Left lung (tissue), 14 donors: ENCODE measurements at places on chromosomes 2 and 18. TPM values are rescaled to one million over a fixed set of nuclear protein-coding genes. Genes with fewer than 3 reads are reported as not detected.

DNA sequence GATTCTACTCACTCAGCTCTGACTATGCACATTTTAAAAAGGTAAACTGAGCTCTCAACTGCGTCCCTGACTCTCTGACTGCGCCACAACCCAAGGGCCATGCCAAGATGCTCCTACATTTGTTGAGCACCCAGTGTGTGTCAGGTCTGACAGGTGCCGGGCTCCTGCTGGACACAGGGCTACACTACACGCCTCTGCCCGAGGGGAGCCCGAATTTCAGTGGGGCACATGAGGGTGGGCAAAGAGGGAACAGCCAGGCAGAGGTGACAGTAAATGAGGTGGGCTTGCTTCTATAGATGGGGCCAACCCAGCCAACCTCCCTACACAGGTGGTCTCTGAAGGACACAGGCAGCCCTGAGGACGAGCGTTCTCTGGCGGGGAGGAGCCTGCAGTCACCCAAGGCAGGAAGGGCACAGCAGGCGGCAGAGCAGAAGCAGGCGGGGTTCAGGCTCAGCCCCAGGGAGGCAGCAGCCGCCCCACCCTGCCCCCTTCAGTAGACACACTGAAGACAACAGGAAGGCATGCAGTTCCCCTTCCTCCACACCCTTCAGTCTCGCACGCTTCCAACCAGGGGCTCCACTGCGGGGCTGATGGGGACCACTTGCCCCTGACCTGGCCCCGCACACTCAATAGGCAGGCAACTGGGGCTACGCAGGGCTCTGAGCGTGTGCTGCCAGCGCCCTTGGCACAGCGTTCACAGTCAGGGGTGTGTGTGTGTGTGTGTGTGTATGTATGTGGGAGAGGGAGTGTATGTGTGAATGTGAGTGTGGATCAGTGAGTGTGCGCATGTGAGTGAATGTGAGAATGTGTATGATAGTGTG is 98.4 kb downstream of the UXS1 start:
- H3K27me3 ChIP-seq, result no peaks in the 10 kb centered on the region
- H3K4me1 ChIP-seq, result peaks cover 4% of the 10 kb centered on the region
- no peak for DNase-seq
- no peaks in the 10 kb centered on the region for H3K36me3 ChIP-seq
- no peak overlapping the region for H3K4me3 ChIP-seq

- no peaks in the 10 kb centered on the region for H3K36me3 ChIP-seq
- no peak overlapping the region for H3K4me3 ChIP-seq
- H3K27ac ChIP-seq, result no peak overlapping the region
- H3K27me3 ChIP-seq, result no peaks in the 10 kb centered on the region
- no peaks in the 10 kb centered on the region for H3K4me1 ChIP-seq
- no peak for DNase-seq
Measured at GRCh38 chr2:174158003-174158402, 90.3 kb downstream of the OLA1 start.

Gene AAK1
- 56.5 TPM for total RNA-seq

DNA sequence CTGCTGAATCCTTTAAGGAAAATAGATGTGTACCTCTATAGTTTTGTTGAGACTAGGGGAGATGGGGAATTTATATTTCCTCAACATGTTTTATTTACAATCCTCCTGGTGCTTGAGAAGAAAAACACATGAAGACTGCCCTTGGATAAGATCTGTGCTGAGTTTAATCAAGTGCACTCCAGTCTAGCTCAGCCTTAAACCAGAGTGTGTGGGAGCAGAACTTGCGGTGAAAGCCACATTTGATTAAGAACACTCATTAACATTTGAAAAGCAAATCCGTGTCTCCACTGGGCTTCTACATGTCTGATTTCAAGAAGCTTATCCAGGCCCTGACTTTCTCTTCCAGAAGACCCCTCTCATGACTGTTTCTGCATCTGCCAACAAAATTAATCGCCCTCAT is 84.8 kb upstream of the ITGA6 start:
- no peak for DNase-seq
- peaks cover 9% of the 10 kb centered on the region for H3K4me1 ChIP-seq

- peak; percentile 73 for DNase-seq
- no peaks in the 10 kb centered on the region for H3K36me3 ChIP-seq
- H3K4me3 ChIP-seq, result no peak overlapping the region
- H3K4me1 ChIP-seq, result peaks cover 62% of the 10 kb centered on the region
- H3K27me3 ChIP-seq, result no peaks in the 10 kb centered on the region
Measured at GRCh38 chr2:197273485-197273884, 37.1 kb downstream of the ANKRD44 start.

Gene PARD3B
- 24.6 TPM for total RNA-seq

DNA sequence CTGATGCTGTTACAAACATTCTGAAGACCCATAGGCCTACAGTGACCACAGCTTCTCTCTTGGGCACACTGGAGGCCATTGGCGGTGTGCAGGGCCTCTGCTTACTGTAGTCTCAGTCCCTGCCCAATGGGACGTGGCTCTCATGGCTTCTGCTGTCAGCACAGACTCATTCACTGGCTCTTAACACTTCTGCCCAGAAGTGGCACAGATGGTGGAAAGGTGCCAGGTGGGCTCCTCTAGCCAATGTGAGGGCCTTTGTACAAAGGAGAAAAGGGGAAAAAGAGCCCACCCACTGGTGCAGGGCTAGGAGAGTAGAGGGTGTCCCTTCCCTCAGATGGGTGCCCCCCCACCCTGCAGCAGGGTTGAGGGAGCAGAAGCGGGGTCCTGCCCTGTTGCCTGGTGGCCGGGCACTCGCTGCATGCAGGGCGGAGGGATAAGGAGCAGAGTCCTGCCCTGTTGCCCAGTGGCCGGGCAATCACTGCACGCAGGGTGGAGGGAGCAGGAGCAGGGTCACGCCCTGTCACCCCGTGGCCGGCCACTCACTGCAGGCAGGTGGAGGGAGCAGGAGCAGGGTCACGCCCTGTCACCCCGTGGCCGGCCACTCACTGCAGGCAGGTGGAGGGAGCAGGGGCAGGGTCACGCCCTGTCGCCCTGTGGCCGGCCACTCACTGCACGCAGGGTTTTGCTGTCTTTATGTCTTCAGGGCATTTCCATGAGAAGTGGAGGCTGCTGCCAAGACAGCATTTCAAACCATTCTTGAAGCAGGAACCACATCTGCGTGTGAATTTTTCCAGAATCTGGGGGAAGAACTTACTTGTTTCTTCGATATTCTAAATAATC is 20.0 kb downstream of the LRRFIP1 start:
- no peak overlapping the region for H3K4me3 ChIP-seq
- H3K4me1 ChIP-seq, result no peaks in the 10 kb centered on the region
- H3K27me3 ChIP-seq, result no peaks in the 10 kb centered on the region
- peaks cover 9% of the 10 kb centered on the region for H3K36me3 ChIP-seq
- DNase-seq, result no peak

Gene BCL2L11
- total RNA-seq, result 17.4 TPM

- no peak overlapping the region for H3K4me3 ChIP-seq
- no peak overlapping the region for H3K27ac ChIP-seq
- no peaks in the 10 kb centered on the region for H3K36me3 ChIP-seq
- no peaks in the 10 kb centered on the region for H3K4me1 ChIP-seq
- no peak for DNase-seq
- no peaks in the 10 kb centered on the region for H3K27me3 ChIP-seq
Measured at GRCh38 chr2:31251851-31252250, 17.9 kb downstream of the EHD3 start.

DNA sequence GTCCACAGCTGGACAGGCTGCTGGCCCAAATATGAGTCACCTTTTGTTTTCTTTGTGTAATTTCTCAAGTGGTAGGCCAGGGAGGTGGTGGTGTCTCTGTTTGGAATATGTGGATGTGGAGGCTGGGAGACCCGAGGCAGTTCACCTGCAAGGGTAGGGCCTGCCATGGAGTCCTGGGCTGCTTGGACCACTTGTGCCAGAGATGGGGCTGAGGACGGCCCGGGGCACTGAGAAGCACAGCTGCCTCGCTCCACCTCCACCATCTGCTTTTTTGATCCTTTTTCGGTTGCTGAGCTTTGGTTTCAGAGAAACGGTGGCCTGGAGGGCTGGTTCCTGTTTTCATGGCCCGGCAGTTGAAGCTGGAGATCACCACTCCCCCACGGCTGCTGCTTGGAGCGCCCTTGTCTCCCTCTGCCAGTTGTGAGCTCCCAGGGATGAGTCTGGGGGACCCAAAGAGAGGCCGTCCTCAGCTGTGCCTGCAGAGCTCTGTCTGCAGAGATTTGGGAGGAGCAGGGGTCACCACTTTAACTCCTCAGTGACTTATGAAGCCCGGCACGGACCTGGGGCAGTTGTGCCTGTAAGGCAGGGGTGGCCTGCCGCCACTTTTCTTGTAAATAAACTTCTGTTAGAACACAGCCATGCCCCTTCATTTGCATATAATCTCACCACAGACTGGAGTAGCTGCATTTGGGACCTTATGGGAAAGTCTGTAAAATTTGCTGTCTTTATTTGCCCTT is 67.6 kb upstream of the MCFD2 start:
- peak overlapping the region; percentile 84 for H3K27ac ChIP-seq
- H3K36me3 ChIP-seq, result no peaks in the 10 kb centered on the region
- no peak overlapping the region for H3K4me3 ChIP-seq
- H3K27me3 ChIP-seq, result no peaks in the 10 kb centered on the region
- peaks cover 45% of the 10 kb centered on the region for H3K4me1 ChIP-seq

- H3K27me3 ChIP-seq, result no peaks in the 10 kb centered on the region
- peaks cover 26% of the 10 kb centered on the region for H3K4me1 ChIP-seq
- no peak overlapping the region for H3K4me3 ChIP-seq
- no peak for DNase-seq
- no peaks in the 10 kb centered on the region for H3K36me3 ChIP-seq
Measured at GRCh38 chr18:58231930-58232329, 187.9 kb downstream of the NEDD4L start.

Gene LTBP1
- 81.2 TPM for total RNA-seq

DNA sequence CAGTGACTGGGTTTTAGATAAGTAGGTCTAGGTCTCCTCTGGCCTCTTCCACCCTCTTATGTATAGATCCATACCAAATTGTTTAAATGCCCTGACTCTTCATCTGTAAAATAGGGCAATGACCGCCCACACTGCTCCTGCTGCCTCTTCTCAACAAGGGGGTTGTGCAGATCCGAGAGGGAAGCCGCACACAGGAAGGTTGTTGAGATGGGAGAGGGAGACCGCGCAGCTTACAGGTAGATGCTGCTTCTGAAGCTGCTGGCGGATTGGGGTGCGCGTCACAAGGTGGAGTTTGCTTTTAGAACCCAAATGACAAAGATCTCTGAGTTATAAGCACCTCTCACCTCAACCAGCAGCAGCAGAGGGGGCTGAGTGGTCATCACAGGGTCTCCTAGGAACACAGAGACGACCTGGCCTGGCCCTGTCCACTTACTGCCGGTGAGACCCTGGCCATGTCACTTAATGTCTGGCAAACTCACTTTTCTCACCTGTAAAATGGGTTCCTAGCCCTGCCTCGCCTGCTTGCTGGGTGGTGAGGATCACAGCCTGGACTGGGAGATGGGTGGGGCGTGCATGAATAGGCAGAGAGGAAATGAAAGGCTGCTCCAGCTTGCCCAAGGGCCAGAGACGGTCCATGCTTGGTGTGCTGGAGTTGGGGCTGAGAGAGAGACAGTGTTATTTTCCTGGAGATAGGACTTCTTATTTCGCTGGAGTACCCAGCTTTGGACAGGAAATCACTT is 251.3 kb downstream of the EIPR1 start:
- H3K27ac ChIP-seq, result no peak overlapping the region
- peaks cover 12% of the 10 kb centered on the region for H3K27me3 ChIP-seq
- DNase-seq, result no peak
- H3K36me3 ChIP-seq, result no peaks in the 10 kb centered on the region

GRCh38 chr2:167510071-167510759 is 621.9 kb downstream of the XIRP2 start:
- no peaks in the 10 kb centered on the region for H3K36me3 ChIP-seq
- DNase-seq, result no peak
- no peaks in the 10 kb centered on the region for H3K4me1 ChIP-seq
- no peaks in the 10 kb centered on the region for H3K27me3 ChIP-seq
- H3K4me3 ChIP-seq, result no peak overlapping the region

GRCh38 chr2:202373490-202373889 is 2.6 kb upstream of the BMPR2 start:
- peaks cover 15% of the 10 kb centered on the region for H3K4me1 ChIP-seq
- H3K4me3 ChIP-seq, result no peak overlapping the region
- no peaks in the 10 kb centered on the region for H3K36me3 ChIP-seq
- DNase-seq, result no peak

Gene WDSUB1
- total RNA-seq, result 13.4 TPM

- H3K27ac ChIP-seq, result no peak overlapping the region
- peaks cover under 1% of the 10 kb centered on the region for H3K27me3 ChIP-seq
- no peaks in the 10 kb centered on the region for H3K36me3 ChIP-seq
Measured at GRCh38 chr2:40445467-40445866, 6.4 kb downstream of the SLC8A1 start.

Gene INPP5D
- total RNA-seq, result 15.3 TPM

GRCh38 chr18:59549503-59550173 is 147.6 kb downstream of the CCBE1 start:
- no peak for DNase-seq
- no peaks in the 10 kb centered on the region for H3K4me1 ChIP-seq
- no peak overlapping the region for H3K4me3 ChIP-seq

DNA sequence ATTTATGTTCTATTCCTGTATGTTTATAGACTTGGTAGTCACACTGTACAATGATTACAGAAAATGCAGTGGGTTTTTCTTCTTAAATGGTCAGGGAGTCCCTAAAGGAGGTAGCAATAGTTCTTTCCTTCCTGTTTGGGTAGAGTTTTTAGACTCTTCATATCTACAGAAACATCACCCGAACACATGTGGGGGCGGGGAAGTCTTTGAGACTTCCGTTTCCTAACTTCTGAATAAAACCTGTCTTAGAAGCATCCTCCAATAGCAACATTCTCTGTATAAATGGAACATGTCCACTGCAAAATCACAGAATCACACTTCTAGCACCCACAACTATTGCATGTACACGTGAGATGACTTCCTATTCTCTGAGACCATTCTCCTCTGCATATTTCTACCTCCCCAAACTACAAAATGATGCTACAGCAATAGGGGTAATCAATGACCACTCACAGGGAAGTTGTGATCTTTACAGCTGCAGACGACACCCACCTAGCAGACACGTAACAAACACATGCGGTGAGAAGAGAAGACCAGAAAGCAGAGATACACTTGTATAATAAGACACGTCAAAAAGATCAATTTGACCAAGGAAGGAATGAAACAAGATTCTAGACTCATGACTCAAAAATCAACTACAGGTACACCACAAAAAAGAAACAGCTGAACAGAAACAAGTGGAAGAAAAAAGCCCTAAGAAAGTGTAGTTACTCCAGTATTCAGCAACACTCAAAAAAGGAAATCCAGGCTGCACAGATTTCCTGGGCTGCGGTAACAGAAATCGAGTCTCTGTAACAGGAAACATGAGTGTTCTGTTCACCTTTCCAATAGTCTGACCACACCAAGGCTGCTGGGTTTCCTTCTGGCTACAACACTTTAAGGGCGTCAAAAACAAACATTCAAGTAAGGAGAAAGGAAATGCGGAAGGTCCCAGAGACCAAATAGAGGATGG is 120.4 kb downstream of the ZNF516 start:
- no peak overlapping the region for H3K27ac ChIP-seq
- H3K36me3 ChIP-seq, result peaks cover 48% of the 10 kb centered on the region

Gene TMEM198
- total RNA-seq, result 3.5 TPM

GRCh38 chr2:185240796-185241195 is 497.8 kb upstream of the FSIP2 start:
- H3K36me3 ChIP-seq, result no peaks in the 10 kb centered on the region
- H3K27me3 ChIP-seq, result no peaks in the 10 kb centered on the region
- no peaks in the 10 kb centered on the region for H3K4me1 ChIP-seq
- H3K4me3 ChIP-seq, result no peak overlapping the region
- H3K27ac ChIP-seq, result no peak overlapping the region
- DNase-seq, result no peak
